Amygdala (tissue), 56 donors: ENCODE measurements at places on chromosomes 12 and 14.

DNA sequence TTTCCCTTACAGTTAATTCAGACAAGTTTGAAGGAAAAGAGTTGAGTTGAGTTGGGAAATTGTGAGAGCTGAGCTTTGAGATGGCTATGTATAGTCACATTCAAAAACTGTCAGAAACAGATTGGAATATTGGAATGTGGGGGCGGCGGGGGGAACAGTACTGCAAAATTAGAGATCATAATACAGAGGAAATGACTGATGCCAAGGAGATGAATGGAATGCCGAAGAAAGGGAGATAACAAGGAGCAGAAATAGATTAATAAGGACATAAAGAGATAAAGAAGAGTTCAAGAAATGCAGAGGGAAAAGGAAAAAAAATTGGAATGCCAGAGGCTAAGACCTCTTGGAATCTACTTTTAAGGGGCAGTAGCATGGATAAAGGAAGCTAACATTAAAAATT is 3.2 kb upstream of the OR4K5 start:
- no peak for DNase-seq

GRCh38 chr12:84793558-84794367 is 118.8 kb downstream of the SLC6A15 start:
- no peak for DNase-seq

- peak; percentile 21 for DNase-seq
These were observed 83.9 kb downstream of the PIK3C2G start for GRCh38 chr12:18345021-18345735.

GRCh38 chr12:29889737-29890136 is 106.0 kb upstream of the TMTC1 start:
- DNase-seq = no peak

DNA sequence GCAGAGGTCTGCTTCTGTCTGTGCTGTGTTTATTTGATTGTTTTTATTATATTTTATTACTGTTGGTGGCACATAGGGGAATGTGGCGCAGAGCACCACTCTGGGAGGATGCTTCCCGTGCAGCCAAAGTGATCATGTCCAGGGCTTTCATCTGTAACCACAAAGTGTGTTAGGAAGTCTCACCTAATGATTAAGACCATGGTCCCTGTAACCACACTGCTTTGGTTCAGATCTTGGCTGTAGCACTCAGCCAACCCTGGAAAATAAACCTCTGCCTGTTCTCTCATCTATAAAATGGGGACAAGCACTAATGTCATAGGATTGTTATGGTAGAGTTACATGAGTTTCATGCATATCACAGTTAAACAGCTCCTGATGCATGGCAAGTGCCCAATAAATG is 1.9 kb downstream of the RESF1 start:
- no peak for DNase-seq

DNA sequence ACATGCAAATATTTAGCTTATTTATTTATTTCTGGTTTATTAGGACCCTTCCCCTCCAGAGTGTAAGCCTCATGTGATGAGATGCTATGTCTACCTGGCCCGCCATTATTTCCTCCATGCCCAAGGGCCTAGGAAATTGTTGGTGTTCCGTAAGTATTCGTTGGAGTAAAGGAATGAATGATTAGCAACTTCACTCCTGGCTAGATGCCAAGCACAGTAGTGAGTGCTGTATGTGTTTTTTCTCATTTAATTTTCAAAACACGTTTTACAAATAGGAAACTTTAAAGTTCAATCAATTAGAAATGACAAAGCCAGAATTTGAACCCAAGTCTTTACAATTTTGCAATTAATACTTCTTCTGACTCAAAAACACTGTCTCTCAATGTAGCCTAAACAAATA is 253.8 kb downstream of the BCAT1 start:
- DNase-seq = no peak

DNA sequence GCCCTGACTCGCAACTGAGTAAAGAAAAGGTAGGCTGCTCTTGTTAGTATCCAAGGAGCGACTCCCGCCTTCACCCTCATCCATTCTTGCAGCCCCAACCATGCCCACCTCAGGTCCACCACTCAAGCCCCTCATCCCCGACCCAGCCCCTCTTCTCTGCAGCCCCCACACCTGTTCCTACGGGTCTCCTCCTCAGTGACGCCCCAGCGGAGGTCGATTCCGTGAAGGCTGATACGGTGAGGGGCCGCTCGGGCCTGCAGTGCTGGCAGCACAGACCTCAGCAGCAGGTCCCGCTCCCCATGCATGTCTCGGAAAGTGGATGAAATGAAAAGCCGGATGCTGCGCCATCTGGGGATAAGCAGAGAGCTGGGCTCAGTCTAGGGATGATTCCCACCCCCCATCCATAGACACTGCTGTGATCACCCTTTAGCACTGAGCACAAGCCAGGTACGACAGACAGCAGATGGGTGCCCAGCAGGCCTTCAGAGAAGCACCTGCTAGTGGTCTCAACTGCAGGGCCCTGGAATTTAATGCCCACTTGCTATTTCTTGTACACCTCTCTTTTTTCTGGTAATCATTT is 26.9 kb downstream of the TEP1 start:
- DNase-seq = no peak

DNA sequence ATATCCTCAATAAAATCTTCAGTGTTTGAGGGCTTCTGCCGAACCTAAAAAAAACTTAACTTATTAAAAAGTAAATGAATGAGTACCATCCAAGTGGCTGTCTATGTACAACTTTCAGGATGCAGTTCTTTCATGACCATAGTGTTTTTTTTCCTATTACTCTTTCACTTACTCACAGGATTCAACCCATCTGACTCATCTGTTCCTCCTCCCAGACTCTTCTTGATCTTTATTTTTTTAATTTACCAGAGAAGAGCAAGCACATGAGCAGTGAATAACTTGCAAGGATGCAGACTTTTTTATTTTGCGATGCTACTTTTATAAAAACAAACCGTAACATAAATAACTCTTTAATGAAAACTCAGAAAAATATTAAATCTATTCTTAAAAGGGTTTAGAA is 24.5 kb downstream of the RECQL start:
- no peak for DNase-seq

DNA sequence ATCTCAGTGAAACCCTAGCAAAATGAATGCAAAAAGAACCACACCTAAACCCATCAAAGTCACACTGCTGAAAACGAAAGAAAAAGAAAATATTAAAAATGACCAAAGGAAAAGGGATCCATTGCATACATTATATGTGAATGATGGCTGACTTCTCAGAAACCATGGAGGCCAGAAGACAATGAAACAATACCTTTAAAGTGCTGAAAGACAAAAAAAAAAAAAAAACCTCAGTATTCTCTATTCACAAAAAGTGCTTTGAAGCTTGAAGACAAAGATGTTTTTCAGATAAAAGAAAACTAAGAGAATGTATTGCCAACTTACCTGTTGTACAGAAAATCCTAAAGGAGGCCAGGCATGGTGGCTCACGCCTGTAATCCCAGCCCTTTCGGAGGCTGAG is 4.5 kb upstream of the EVL start:
- DNase-seq = no peak

- no peak for DNase-seq
These were observed 90.1 kb downstream of the NCOR2 start for GRCh38 chr12:124477107-124477915.

DNA sequence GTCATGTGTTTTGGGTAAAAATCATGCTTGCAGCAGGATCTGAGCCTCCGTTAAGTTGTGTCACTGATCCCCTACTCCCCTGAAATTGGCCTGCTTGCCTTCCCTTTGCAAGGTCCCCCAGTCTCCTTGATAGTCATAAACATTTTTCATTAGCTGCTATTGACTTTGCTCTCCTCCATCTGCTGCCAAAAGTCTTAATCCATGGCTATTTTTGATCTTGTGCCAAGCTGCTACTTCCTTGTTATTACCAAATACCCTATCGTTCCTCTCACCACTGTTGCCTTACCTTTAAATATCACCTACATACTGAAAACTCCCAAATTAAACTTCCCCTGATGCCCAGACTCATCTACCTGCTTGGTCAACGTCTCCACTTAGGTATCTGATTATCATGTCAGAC is 148.3 kb downstream of the PHLDA1 start:
- no peak for DNase-seq

DNA sequence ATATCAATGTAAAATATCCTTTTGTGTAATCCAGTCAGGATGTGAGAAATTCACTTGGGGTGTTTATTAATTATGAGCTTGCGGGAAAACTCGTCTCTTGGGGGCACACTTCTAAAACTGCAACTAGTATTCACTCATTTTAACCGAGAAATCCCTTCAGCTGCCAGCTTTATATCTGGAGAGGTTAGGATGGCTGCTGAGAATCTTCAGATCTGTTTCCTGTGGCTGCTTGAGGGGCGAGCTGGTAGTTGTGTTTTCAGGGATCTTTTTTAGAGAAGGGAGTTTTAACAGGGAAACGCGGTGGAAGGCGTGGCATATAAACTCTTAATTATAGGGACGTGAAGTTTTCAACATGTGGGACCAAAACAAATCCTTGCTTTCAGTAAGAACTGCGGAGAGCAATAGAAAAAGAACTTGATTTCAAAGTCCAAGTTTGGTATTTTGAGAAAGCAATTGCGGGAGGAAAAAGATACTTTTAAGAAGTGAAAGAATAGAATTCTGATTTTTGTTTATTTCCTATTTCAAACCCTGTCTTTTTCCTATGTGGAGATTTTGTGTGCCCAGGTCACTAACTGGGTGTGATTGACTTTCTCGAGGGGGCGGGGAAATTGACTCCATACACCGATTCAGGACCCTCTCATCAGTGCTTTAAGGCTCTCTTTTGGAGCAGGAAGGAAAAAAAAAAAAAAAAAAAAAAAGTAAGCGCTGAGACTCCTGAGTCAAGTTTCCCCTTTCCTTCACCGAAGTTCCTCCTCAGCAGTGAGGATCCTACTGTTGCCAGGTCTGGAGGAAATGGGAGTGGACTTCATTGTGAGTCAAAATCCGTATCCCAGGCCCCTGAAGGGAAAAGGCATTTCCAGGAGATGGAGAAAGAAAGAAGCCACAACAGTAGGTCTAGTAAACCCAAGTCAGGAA is 1.1 kb downstream of the PPFIBP1 start:
- no peak for DNase-seq

- no peak for DNase-seq
These were observed 52.9 kb downstream of the CCDC88C start for GRCh38 chr14:91364524-91365270.

GRCh38 chr12:122094137-122094734 is 15.7 kb downstream of the MLXIP start:
- no peak for DNase-seq

- no peak for DNase-seq
These were observed 217.5 kb downstream of the DPY19L2 start for GRCh38 chr12:63450816-63451215.

DNA sequence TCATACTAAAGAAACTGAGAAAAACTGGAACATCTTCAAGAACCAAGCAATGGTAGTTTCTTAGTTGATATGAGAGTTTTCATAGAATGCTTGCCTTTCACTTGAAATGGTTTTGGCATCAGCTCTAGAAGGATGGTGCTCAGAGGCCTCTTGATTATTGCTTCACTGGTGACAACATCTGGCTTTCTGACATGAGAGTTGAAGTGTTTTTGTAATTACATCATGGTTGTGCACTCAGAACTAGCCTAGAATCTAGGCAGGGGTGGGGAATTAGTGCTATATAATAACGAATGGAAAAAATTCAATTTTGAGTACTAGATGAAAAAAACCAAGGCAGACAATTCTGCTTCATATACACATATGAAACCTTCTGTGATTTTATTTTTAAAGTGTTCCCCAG is 172.8 kb upstream of the LMNTD1 start:
- no peak for DNase-seq

DNA sequence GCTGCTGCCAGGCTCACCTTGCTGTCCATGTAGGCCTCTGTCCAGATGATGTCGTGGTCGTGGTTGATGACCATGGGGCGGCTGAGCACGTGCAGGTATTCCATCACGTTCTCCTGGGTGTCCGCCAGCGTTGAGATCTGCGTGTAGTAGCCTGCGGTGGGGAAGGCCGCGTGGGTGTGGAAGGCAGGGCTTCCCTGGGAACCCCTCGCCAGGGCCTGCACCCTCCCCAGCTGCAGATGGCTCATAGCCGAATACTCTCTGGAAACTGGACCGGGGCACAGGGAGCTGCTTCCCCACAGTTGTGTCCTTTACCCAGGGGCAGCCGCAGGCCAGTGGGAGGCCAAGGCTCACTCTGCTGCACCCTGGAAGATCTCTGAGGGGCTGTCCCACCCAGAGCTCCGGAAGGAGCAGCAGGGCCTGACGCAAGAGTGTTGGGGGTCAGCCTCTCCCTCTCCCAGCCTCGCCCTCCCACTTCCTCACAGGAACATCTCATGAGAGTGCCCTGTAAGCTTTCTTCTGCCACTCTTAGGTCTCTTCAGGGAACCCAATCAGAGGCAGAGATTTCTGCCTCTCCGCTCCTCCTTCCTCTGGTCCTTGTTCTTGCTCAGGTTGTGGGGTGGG is 35.5 kb downstream of the CACNA2D4 start:
- DNase-seq = no peak

DNA sequence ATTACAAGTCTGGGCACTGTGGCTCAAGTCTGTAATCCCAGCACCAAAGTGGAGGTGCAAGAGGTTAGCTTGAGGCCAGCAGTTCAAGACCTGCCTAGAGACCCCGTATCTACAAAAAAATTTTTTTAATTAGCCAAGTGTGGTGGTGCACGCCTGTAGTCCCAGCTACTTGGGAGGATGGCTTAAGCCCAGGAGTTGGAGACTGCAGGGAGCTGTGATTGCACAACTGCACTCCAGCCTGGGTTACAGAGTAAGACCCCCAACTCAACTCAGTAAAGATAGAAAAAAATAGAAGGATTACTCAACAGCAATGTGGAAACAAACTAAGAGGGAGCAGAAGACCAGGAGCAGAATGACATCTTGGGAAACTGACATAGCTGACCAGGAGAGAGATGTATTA is 13.3 kb downstream of the SBNO1 start:
- no peak for DNase-seq

DNA sequence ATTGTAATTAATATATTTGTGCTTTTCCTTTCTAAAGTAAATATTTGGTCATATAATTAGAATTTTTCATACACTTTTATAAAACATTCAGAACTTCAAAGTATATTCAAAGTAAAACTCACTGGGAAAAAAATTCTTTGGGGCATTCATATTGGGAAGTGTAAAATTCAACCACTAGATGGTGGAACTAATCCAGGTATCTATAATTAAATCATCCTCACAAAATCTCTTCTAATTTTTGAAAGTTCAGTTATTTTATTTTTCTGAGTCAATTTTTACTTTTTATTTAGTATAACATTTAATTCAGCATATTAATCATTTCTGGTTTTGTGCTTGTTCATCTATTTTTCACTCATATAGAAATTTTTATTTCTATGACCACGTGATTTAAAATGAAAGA is 81.0 kb downstream of the NTS start:
- no peak for DNase-seq

DNA sequence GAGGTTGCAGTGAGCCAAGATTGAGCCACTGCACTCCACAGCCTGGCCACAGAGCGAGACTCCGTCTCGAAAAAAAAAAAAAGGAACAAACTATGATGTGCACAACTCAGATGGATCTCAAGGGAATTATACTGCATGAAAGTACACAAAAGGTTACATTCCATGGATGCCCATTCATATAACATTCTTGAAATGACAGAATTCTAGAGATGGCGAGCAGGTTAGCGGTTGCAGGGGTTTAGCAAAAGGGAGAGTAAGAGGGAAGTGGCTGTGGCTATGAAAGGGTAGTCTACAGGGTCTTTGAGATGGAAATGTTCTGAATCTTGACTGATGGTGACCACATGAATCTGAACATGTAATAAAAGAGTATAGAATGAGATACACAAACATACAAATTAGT is 49.7 kb downstream of the CKB start:
- no peak for DNase-seq

GRCh38 chr12:92639017-92639416 is 63.8 kb upstream of the PLEKHG7 start:
- DNase-seq = no peak

- DNase-seq = no peak
These were observed 87.4 kb upstream of the PKP2 start for GRCh38 chr12:32983968-32984367.
